ENCODE measurements at places on chromosomes 1 and 21.
A peak's percentile ranks its signal among the peaks of the same experiment; 100 is the strongest.

DNA sequence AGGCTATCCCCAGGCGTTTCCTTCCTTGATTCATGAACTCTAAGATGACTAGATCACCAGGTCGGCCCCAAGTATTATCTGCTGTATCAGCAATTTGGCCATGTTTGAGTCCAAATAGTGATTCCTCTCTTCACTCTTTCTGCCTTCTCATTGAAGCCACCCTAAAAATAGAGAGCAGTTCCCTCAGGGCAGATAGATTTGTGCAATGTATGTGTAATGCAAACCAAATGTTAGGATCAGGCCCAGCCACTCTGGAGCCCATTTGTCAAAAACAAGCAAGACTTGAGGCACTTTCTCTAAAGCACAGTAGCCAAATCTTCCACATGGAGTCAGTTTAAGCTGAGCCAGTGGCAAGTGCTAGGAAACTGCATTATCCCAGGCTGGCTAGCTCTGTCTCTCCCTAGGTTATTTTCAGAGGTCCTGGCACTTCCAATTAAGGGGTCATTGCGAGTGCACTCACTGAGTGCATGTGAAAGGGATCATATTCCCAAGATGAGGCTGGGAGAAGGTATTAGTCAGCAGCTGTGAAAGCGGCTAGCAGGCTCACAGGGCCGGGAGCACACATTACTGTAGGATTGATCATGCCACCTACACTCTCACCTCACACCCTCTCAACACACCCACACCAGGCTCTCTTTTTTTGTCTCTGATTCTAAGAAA, 97.9 kb upstream of the RAB3GAP2 start:
- DNase-seq = peak; percentile 58

- no peak for DNase-seq
Measured at GRCh38 chr1:22447621-22448111, 4.0 kb upstream of the ZBTB40 start.

DNA sequence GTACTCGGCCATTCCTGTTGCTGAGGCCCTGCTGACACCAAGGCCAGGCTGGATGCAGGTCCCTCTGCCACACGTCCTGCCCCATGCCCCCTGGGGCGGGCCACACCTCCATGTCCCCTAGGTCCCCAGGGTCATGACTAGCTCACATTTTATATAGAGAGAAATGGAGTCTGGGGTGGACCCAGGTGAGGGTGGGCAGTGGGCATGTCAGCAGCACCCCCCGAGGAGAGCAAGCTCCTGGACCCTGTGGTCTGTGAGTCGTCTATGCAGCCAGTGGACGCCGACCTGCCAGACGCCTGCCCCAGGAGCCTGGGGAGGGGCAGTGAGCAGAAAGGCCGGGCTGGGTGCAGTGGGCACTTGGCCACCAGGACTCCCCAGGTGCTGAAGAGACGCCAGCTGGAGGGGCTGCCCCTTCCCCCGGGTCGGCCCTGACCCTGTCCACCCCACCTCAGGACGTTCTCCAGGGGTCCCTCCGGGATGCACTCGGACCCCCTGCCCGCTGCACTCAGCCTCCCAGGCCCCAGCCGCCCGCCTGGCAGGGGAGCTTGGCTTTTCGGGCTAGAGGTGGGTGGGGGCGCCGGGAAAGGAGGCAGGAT, 15.9 kb downstream of the SAMD11 start:
- no peak for DNase-seq

DNA sequence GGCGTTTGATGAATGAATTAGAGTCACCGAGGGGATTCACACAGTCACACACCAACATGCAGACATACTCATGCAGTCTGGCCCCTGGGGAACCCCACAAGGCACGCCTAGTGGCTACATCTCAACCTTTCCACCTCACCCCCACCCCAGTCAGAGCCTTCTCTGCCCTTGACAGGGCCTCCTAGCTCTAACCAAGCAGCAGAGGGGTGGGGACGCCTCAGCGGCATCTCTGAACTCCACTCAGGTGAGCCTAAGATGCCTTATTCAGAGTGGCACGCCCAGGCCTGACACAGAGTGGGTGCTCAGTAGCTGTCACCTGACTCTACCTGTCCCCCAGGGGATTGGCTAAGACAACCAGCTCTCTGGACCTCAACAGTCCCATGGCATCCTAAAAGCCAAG, 3.7 kb upstream of the SDC3 start:
- DNase-seq = no peak

DNA sequence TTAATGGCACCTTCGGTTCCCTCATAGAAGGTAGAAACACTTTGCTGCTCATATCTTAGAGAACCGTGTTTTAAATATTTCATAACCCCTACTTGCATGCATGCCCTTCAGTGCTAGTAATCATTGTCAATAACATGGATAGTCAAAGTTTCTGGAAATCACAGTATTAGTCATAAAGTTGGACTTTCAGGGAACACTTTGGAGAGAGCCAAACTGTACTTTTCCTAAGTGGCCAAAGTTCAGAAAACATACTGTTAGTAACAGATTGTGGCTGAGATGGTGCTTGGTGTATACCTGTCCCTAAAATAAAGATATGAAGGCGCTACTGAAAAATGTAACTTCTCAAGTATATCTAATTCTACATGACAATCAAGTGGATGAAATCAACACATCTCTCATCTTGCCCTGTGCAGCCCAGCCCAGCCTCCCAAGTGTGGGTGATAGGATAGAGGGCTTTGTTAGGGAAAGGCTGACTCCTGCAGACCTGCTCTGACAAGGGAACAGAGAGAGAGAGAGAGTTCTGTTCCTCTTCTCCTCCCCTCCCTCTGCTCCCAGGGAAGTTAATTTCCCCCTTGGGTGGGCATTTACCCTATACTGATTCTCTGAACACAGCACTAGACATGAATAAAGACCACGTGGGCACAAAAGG, 14.4 kb downstream of the MYOC start:
- DNase-seq = no peak

DNA sequence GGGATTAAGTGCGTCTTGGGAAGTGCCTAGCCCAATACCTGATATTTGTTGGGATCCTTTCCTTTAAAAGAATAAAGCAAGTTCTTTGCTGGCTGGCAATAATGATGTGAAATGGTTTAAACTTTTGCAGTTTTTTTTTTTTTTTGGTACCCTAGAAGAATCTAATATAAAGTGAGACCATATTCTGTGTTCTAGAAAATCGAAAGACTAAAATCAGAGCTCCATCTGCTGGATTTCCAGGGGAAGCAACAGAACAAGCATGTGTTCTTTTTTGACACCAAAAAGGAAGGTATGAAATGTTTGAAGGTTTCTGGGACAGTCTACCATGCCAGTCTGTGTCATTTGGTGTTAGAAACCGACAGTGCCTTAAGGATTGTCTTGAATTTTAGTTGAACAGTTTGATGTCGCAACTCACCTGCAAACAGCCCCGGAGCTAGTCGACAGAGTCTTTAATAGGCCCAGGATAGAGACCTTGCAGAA, 6.4 kb downstream of the UTP11 start:
- no peak for DNase-seq

DNA sequence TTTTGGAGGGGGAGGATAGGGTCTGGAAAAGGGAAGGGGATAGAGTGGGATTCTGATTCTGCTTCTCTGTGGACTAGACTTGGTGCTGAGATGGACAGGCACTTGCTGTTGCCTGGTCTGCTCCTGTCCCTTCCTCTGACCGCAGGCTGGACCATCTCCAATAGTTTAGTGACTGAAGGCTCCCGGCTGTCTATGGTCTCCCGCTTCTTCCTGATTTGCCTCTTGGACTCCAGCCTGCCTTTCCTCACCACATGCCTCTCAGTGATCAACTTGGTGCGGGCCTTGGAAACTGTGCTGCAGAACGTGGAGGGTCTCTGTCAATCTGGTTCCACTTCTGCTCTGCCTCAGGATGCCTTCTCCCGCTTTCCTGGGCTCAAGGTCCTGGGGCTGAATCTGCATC, 6.3 kb upstream of the ZSCAN20 start:
- no peak for DNase-seq

DNA sequence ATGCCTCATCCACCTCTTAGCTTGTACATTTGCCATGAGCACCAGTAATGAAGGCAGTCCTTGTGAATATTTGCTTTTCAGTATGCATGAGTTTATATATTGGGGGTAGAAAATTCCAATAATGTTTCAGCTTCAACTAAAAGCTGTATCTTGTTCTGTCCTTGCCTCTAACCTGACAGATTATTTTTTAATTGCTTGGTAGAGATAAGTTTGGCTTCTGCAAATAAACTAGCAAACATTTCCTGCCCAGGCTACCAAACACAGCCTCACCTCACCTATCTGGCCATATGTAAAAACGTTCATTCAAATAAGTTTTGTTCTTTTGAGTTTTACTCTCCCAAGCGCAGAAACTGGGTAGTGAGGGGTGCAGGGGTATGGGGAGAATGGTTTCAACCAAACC, 75.6 kb upstream of the HOOK1 start:
- no peak for DNase-seq

GRCh38 chr1:240091614-240092300, at the start of gene FMN2:
FMN2 (plus strand) TSS chr1:240091883; CDS start chr1:240092110, 227 bp downstream.
- DNase-seq = peak; percentile 90
